ENCODE measurements at places on chromosomes 5 and 9.

DNA sequence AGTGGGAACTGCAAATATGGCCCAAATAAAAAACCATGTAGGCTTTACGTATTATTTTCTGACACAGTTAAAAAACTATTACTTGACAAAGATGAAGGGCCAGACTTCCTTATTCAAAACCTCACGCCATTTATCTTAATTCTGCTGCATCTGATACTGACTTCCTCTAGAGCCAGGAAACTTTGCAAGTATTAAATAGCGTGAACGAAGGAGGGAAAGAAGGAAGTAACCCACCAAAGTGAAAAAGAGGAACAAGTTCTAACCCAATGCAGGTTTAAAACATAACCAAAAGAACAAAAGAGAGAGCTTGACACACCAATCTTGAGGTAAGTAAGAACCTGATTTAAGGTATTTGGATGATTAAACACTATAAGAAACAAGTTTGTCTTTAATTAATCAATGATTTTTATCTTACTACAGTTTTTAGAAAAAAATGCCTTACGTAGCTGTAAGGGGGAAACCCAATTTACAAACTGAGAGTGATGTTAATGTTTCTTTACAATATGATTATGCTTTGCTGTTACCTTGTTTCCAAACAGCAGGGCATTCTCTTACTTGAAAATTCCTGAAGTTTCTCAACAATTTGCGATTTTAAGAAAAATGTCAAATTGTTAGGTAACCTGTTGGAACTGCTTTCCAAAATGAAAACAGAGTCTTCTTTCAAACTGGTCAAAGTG lies at the start of gene GAPT:
Gene GAPT (plus strand): TSS at position 220 of the 677 bp plus-strand sequence. CDS start 3,102 bp downstream, outside the sequence.
- no peak for DNase-seq

- DNase-seq, result no peak
Observed at GRCh38 chr9:251398-251797, 36.7 kb downstream of the DOCK8 start.

DNA sequence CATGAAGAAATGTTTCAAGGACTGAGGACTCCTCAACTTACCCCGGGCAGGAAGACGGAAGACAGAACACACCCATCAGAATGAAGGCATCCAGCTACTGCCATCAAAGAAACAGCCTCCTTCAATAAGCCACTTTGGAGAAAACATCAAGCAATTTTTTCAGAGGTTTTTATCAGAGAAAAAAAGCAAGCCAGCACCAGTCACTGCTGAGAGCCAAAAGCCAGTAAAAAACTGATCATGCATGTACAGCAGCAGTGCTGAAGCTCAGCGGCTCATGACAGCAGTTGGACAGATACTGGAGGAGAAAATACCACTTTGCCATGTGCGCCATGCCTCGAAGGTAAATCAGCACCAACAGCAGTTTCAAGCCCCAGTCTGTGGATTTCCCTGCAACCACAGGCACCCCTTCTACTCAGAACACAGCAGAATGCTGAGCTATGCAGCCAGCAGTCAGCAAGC lies 10.1 kb upstream of the ZNF484 start:
- DNase-seq, result no peak

DNA sequence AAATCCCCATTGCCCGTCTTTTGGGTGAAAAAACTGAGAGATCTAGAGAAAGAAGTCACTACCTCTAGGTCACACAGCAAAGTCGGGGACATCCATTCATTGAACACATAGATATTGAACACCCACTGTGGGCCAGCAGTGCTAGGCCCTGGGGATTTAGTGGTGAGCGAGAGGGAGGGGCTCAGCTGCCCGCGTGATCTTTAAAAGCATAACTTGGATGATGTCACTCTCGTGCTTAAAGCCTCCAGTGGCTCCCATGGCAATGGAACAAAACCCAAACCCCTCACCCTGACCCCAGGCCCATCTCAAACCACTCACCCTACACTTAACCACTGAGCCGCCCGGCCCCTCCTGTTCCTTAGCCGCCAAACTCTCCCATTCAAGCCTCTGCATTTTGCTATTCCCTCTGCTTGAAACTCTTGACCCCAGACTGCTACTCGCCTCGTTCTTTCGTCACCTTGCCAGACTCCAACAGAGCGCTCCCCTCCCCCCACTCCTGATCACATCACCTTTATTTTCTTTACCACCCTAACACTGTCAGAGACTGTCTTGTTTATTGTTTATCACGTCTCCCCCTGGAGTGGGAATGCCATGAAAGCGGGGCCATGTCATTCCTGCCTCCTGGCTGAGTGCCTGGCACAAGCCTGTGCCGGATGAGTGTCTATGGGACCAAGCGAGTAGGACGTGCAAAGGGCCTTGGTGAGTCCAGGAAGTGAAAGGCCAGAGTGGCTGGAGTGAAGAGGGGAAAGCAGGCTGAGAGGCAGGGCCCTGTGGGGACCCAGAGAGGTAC lies 710 bp upstream of the PIP5KL1 start:
- no peak for DNase-seq

DNA sequence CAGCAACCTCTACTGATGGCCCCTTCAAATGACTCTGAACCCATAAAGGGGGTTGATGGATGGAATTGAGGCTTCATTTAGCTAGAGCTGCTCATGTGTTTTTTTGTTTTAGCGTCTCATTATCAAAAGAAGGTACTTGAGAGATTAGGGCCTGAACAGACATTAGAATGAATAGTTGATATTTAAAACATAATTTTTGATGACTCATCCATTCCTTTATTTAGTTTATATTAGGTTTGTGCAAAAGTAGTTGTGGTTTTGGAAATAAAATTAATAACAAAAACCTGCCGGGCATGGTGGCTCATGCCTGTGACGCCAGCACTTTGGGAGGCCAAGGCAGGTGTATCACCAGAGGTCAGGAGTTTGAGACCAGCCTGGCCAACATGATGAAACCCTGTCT lies 485.9 kb downstream of the PSAT1 start:
- DNase-seq, result no peak

GRCh38 chr5:176454724-176455394 lies 6.7 kb downstream of the FAF2 start:
- no peak for DNase-seq

DNA sequence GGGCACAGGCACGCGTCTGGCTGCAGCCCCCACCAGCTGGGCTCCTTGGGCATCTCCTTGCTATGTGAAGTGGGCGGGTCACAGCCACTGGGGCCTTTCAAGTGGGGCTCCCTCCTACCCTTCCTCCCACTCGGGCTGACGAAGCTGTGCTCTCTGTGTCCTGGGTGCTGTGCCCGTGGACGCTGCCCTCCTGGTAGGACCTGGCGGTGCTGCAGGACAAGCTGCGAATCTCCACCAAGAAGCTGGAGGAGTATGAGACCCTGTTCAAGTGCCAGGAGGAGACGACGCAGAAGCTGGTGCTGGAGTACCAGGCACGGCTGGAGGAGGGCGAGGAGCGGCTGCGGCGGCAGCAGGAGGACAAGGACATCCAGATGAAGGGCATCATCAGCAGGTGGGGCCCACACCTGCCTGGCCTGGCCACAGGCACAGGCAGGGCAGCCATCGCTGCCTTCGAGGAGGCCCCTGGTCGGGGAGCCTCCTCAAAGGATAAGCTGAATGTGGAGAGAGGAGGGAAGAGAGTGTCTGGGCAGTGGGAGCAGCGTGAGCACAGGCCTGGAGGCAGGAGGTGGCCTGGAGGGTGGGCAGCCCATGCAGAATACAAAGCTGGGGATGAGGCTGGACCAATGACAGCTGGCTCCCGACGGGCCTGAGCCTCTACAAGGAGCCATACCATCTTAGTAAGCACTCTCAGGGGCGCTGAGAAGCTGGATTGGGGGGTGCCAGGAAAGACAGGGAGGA lies 124.7 kb downstream of the DAB2IP start:
- no peak for DNase-seq

- no peak for DNase-seq
Observed at GRCh38 chr5:72005671-72006070, 101.6 kb upstream of the MAP1B start.

- DNase-seq, result no peak
Observed at GRCh38 chr5:126613941-126614592, 13.3 kb downstream of the PHAX start.

DNA sequence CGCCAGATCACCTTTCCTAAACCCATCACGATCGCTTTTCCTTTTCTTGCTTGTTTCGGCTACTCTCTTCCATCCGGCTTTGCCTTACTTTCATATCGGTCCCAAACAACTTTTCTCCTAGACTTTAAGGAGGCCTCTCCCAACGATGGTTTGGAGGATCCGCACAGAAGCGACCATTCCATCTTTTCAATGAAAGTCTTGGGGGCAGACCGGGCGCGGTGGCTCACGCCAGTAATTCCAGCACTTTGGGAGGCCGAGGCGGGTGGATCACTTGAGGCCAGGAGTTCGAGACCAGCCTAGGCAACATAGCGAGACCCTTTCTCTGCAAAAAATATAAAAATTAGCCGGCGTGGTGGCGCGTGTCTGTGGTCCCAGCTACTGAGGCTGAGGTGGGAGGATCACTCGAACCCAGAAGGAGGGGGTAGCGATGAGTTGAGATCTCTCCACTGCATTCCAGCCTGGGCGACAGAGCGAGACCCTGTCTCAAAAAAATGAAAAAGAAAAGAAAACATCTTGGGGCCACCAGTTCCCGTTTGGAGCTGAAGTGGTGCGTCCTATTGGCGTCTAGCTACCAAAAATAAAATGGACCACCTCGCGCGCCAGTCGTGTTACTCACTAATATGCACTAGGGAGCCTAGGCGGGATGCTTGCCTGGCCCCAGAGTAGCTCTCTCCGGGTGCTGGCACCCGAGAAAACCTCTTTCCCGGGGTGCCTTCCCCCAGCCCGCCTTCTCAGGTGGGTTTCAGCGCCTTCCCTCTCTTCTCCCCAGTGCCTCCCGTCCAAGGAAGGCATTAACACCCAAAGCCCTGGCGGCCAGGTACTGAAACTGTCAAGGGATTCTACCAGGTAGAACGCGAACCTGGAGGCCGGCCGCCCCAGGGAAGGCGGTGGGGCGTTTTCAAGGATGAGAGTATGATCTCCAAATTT lies 800 bp upstream of the AP3B1 start:
- peak; percentile 66 for DNase-seq

GRCh38 chr5:28014779-28015178 lies 976.4 kb upstream of the CDH9 start:
- no peak for DNase-seq

DNA sequence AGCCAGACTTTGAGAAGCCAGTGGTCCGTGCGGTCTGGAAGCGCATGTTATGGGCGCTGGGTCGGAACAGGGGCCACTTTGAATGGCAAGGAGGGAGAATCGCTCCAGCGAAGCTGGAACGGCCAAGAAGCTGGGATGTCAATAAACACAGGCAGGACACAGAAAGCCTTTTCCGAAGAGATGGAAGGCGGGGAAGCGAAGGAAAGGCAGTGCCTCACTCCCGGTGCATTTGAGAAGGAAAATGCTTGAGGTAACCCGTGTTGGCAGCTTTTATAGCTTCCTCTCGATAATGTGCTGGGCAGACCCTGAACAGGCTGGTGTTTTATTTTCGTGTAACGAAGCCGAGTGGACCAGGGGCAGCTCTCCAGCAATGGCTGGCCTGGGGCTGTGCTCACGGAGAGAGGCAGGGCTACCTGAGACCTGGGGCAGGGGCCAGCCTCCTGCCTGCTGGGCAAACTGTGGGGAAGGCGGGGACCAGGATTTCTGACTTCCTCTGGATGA lies 84.2 kb upstream of the SPRY4 start:
- no peak for DNase-seq

DNA sequence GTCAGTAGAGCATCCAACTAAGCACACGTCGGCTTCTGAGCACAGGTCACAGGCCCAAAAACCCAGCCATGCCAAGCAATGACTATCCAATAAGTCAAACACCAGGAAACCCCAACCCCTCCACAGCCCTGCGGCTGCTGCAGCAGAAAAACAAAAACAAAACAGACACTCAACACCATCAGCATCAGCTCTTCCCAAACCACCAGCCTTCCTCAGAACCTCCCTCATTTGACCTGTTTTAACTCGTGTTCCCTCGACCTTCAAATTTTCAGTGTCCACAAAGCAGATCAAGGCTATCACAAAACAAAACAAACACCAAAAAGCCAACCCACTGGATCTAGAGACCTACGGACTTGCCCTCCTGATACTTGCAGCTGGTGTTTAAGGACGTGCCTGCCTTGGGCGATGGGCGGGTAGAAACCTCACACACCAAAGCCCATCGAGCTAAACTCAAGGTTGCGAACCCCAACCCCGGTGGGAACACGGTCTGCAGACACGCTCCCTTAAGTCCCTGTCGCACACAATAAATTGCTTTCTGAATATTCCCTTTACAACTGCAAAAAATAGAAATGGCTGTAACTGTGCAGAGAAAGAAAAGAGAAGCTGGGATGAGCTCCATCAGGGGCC lies 247.1 kb upstream of the ANKRD55 start:
- DNase-seq, result no peak

DNA sequence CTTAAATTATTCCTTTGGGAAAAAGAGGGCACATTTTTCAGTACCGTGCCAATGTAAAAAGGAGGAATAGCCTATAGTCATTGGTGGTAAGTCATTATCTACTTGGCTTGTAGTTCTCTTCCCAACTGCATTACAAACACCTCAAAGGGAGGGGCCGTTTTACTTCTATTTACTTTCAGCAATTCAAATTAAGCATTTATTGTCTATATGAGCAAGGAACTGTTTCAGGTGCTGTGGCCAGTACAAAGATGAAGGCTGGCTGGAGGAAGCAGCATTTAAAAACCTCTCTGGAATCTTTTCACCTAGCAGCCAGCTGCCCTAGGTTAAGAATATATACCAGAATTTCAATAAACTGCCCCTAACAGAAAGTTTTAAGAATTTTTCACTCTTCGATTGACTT lies 48.9 kb downstream of the SEMA6A start:
- no peak for DNase-seq

DNA sequence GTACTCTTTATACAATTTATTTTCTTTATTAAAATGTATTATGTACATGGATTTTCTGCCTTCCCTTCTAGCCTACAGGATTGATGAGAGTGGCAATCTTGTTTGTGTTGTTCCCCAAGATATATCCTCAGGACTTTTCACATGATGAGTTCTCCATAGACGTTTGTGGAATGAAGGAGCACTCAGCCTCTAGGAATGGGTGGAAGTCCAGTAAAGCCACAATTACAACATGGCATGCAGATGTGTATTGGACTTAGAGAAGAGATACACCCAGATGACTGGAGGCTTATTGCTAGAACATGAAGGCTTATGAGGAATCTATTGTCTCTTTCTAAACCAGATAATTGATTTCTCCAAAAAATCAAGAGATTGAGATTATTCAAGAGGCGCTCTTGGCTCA lies 8.2 kb upstream of the DOCK2 start:
- no peak for DNase-seq

DNA sequence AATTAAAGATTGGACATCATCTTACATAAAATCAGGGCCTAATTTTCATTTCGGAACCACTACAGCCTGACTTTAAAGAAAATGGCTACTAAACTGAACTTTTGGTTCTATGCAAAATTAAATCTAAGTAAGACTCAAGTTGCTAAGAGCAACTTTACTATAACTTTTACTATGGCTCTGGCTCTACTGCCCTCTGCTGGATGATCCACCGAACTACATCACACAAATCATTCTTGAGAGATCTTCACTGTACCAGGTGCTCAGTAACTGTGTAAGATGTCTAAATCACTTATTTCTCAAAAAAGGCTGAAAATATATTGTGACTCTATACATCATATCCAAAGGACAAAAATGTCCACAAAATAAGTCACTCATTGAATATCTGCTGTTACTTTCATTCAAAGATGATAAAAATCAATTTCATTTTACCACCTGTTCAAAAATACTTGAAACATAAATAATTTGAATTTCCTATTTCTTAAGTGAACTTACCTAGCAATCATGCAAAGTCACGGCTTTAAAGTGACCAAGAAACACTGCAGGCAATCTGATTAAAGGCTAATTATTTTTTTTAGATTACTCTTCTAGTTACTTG lies 13.5 kb downstream of the MOCS2 start:
- DNase-seq, result no peak
